ENCODE measurements at places on chromosomes 5 and 9.

- no peak for DNase-seq
These were observed 78.9 kb upstream of the GAS1 start for GRCh38 chr9:87026204-87026603.

GRCh38 chr9:111621895-111622480 lies 9.1 kb upstream of the DNAJC25 start:
- peak; percentile 31 for DNase-seq

DNA sequence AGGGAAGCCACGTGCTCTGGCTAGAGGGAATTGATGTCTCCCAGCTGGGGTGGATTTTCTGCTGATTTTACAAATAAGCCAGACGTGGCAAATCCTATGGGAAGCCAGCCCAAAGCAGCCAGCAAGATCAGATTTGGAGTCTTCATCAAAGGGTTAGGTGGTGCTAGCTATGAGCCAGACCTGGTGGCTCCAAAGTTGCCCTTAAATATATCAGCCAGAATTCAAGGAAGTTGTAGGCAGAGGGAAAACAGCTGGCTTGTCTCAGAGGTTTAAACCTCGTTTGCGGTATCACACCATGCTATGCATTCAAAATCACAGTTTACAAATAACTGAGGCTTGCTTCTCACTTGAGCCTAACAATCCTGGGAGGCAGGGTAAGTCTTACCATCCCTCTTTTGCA lies 313.2 kb downstream of the MLLT3 start:
- no peak for DNase-seq

- DNase-seq = peak; percentile 47
These were observed 101.4 kb downstream of the ZNF462 start for GRCh38 chr9:106964329-106964728.

- DNase-seq = no peak
These were observed 200.9 kb downstream of the ZSWIM6 start for GRCh38 chr5:61532983-61533382.

DNA sequence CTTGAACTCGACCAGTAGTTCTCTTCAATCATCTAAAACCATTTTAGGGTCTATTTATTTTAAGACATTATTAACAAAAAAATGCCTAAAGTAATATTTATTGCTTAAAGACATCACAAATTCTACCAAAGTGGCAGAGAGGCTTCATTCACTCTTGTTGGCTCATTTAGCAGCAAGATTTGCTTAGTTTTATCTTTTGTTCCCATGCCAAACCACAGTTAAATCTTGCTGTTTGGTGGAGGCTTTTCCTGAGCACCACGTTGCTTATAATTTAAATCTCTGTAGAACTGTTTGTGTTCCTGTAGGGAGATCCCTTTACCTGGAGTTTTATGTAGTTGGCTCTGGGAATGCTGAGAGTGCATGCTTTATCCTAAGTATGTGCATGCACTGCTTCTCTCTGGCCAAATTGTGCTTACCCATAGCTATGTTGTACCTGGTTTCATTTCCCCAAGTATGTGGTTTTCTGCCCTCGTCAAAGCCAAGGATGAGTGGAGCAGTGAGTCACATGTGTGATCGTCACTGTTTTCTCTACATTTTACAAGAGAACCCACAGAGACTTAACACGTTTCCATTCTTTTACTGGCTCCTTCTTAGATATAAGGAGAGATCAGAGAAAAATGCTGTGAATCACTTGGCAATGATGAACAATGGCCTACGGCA lies 42.1 kb upstream of the MAST4 start:
- no peak for DNase-seq

GRCh38 chr5:12586406-12586805 lies 682.2 kb upstream of the CTNND2 start:
- no peak for DNase-seq

GRCh38 chr9:89712283-89712682 lies 107.5 kb downstream of the GADD45G start:
- DNase-seq = no peak
